A549 treated with dexamethasone at 1 μM for 4 hours (cell line): ENCODE measurements at places on chromosomes 3 and 15. TPM values are rescaled to one million over a fixed set of nuclear protein-coding genes. Genes with fewer than 3 reads are reported as not detected.

The BFSP2 gene
- total RNA-seq, result not detected in 5 replicates

The SAMD7 gene
- not detected in 5 replicates for total RNA-seq

The LTF gene
- total RNA-seq, result not detected in 5 replicates

The COL7A1 gene
- 87.7 to 170 TPM (median 128 TPM) in 5 replicates for total RNA-seq

The ITIH4 gene
- total RNA-seq, result 0.25 to 1.0 TPM (median 0.63 TPM) in 5 replicates

The CEMIP gene
- total RNA-seq, result 0.83 to 1.5 TPM (median 1.3 TPM) in 5 replicates

The SAXO2 gene
- 0.99 to 3.1 TPM (median 2.4 TPM) in 5 replicates for total RNA-seq

The TAMM41 gene
- 26.5 to 28.3 TPM (median 27.9 TPM) in 5 replicates for total RNA-seq

The IGSF10 gene
- 0.34 to 0.53 TPM (median 0.40 TPM) in 5 replicates for total RNA-seq

The ANAPC13 gene
- 41.8 to 50.6 TPM (median 45.4 TPM) in 5 replicates for total RNA-seq

The SNURF gene
- 4.2 to 16.4 TPM (median 6.7 TPM) in 5 replicates for total RNA-seq

The PLAAT1 gene
- 0.09 to 0.16 TPM in 2 of 5 replicates, not detected in the others for total RNA-seq

The STAG1 gene
- total RNA-seq, result 8.4 to 11.2 TPM (median 10.0 TPM) in 5 replicates

The RHCG gene
- total RNA-seq, result 37.0 to 51.0 TPM (median 39.6 TPM) in 5 replicates

The SHC4 gene
- total RNA-seq, result 0.71 to 1.3 TPM (median 1.1 TPM) in 5 replicates

The CAMK1 gene
- total RNA-seq, result 14.0 to 17.7 TPM (median 16.9 TPM) in 5 replicates

The RGMA gene
- total RNA-seq, result 0.21 to 0.56 TPM (median 0.37 TPM) in 5 replicates

The SLC24A5 gene
- not detected in 5 replicates for total RNA-seq

The PIGZ gene
- 0.97 to 1.7 TPM (median 1.6 TPM) in 5 replicates for total RNA-seq

The FRMD5 gene
- 1.8 to 2.3 TPM (median 2.0 TPM) in 5 replicates for total RNA-seq

The ZNF860 gene
- total RNA-seq, result 1.3 to 1.9 TPM (median 1.7 TPM) in 5 replicates

The SLC28A2 gene
- total RNA-seq, result not detected in 5 replicates

The LRRC34 gene
- total RNA-seq, result not detected in 5 replicates

The OR5K2 gene
- total RNA-seq, result not detected in 5 replicates

The ATP13A5 gene
- total RNA-seq, result not detected in 5 replicates

The ANKUB1 gene
- not detected in 5 replicates for total RNA-seq

The CYP1A1 gene
- total RNA-seq, result 1.5 to 2.7 TPM (median 1.6 TPM) in 5 replicates

The LMAN1L gene
- 0.04 TPM in 1 of 5 replicates, not detected in the others for total RNA-seq

The PLA2G4E gene
- total RNA-seq, result 0.01 TPM in 1 of 5 replicates, not detected in the others

The LRRN1 gene
- total RNA-seq, result 0.02 TPM in 1 of 5 replicates, not detected in the others

The CHRM5 gene
- 0.04 TPM in 1 of 5 replicates, not detected in the others for total RNA-seq

The ZDHHC23 gene
- 2.4 to 4.0 TPM (median 3.5 TPM) in 5 replicates for total RNA-seq

The NEK10 gene
- total RNA-seq, result 0.44 to 0.95 TPM (median 0.73 TPM) in 5 replicates

The CPN2 gene
- total RNA-seq, result not detected in 5 replicates

The CSTA gene
- 0.58 to 1.6 TPM (median 1.0 TPM) in 5 replicates for total RNA-seq

The TMOD3 gene
- total RNA-seq, result 55.7 to 85.4 TPM (median 71.2 TPM) in 5 replicates
